Right ventricle myocardium inferior (tissue), 1 donor: ENCODE measurements at places on chromosomes 6 and 20. TPM values are rescaled to one million over a fixed set of nuclear protein-coding genes. Genes with fewer than 3 reads are reported as not detected.

DNA sequence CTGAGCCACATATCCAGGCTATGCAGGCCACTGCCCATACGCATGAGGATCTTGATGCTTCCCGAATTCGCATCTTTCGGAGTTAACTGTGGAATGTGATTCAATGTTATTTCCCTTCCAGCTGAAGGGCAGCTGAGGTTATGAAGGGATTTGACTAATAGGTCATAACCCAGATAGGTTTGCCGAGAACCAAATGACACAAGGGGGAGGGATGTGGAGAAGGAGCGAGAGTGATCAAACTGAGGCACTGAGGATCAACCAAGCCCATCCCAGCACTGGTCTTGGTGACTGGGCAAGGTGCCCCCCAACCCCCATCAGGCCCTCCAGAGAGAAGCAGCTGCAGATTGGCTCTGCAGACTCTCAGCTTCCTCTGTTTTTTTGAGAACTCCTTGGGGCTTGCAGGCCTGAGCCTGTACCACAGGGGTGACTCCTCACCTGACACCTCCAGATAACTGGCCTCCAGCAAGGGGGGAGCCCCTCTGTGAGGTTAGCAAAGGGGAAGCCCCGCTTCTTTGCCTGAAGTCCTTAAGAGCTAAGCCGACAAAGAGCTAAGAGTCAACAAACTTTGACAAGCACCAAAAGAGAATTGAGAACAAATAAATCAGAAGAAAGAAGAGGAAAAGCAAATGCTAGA is 185.9 kb downstream of the PDE7B start:
- no peak for DNase-seq

- no peak for DNase-seq
Observed at GRCh38 chr20:61082720-61083119, 169.3 kb upstream of the CDH4 start.

DNA sequence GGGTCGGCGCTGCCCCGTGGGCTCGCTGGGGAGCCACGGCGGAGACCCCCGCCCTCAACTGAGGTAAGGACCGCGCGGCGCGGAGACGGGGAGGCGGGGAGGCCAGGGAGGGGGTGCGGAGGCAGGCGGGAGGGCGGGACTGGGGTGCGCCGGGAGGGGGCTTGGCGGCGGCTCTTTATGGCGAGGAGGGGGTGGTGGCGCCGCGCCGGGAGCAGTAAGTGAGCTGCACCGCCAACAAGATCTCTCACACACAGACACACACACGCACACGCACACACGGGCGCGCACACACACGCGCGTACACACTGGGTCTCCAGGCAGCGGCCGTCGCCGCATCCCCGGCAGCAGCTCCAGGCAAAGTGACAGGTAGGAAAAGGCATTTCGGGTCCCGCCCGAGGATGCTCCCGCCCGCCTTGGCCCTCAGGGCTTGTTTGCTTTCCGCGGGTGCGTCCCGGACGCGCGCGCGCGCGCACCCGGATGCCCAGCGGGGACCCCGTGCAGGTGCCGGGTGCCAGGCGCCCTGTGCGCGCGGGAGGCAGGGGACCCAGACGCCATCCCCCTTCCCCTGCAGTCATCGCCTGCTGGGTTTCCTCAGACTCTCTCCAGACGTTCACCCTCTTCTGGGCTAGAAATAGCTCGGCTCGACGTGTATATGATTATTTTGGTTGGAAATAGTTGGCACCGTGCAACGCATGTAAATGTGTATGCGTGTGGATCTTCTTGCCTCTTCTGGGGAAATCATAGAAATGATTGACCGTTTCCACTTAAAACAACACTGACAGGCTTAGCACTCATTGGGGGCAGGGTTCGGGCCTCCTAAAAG is at the start of gene PLCB4:
TSS of gene PLCB4 (plus strand) at position 247 of the 823 bp plus-strand sequence. CDS start 238,728 bp downstream, outside the sequence.
- DNase-seq, result peak; percentile 76

- DNase-seq, result no peak
Observed at GRCh38 chr6:45480752-45481415, 103.2 kb upstream of the SUPT3H start.

GRCh38 chr20:37947943-37948342 is 45.0 kb downstream of the VSTM2L start:
- no peak for DNase-seq

DNA sequence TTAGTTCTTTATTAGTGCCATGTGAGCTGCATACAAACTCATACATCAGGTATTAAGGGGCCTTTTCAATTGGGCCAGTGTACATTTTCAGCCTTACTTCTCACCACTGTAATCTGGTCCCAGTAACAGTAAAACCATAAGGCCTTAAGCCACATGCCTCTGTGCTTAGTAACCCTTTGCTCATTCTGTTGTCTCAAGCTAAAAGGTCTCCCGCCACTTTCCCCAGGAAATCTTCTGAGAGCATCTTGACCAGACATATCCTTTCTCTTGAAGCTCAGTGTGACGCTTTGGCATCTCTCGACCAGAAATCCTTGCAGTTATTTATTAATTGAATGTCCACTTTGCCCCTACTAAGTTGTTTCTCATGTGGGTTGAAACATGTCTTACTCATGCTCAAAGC is 68.0 kb downstream of the CYP39A1 start:
- no peak for DNase-seq

- DNase-seq, result no peak
Observed at GRCh38 chr20:52291109-52291508, 99.5 kb upstream of the ZFP64 start.

DNA sequence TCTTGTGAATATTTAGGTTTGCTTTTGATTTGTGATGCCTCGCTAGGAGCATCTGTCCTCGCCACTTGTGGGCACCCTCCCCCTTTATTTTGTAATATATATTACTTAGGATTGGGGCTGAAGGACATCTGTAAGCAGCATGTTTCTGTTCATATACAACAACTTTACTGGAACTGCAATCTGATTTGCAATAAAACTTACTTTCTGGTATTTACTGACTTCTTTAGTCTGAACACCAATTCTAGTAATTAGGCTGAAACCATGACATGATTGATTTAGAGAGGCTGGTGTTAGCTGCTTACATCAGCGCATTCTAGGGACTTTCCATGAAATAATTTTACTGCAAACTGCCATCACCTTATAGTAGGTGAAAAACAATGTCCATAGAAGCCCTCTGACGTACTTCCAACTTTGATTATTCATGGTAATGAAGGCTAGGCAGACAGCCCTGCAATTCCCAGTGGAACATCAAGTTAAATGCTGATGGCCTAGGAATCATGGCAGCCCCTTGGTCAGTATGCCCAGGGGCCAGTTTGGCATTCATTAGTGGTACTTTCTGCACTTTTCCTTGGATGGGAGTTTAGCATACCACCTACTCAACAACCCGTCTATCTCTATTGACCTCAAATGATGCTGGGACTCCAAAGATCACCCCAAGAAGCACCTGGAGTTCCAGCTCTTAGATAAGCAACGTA is 132.9 kb upstream of the MCHR2 start:
- DNase-seq, result no peak

DNA sequence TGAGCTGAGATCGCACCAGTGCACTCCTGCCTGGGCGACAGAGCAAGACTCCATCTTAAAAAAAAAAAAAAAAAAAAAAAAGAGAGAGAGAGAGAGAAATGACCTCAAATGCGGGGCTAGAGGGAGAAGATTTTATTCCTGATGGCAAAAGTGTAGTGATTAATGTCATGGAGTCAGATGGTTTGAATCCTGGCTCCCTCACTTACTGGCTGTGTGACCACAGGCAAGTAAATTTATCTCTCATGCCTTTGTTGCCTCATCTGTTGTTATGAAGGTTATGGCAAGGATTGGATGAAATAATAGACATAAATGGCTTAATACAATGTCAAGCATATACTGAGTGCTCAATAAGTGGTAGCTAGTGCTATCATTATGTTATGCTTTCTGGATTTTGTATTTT is 29.3 kb downstream of the RIN2 start:
- DNase-seq, result no peak

DNA sequence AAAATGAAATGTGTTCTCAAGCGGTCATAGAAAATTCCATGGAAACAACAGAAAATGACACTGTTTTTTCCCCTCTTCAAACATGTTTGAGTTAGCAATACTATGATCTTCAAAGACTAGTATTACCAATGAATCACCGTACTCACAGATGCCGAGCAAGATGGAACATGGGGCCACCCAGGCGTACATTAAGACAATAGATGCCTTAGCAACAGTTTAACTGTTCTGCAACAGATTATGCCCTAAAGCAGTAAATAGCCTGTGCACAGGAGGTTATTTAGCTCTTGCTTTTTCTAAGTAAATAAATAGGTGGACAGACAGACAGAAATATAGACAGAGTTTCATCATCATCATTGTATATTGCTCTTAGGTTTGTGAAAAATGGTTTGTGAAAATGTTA is 284.0 kb upstream of the DEFB112 start:
- no peak for DNase-seq

DNA sequence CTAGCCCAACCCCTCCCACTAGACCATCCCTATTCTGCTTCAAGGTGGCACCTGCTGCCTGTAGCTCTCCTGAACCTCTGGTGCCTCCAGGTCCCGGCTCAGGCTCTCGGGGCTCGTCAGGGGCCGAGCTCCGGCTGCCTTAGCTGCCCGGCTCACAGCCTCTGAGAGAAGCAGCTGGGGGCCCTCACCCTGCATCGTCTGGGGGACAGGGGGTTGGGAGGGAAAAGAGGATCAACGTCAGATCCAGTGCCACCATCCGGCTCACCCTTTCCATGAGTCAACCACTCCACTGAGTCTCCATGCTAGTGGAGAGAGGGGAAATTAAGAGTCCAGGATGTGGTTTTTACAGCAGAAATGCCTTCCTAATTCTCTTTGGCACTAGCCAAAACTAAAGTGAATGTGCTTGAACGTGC is 13.0 kb downstream of the BAG6 start:
- DNase-seq, result no peak

GRCh38 chr6:138455746-138456400 is 43.4 kb downstream of the NHSL1 start:
- no peak for DNase-seq

DNA sequence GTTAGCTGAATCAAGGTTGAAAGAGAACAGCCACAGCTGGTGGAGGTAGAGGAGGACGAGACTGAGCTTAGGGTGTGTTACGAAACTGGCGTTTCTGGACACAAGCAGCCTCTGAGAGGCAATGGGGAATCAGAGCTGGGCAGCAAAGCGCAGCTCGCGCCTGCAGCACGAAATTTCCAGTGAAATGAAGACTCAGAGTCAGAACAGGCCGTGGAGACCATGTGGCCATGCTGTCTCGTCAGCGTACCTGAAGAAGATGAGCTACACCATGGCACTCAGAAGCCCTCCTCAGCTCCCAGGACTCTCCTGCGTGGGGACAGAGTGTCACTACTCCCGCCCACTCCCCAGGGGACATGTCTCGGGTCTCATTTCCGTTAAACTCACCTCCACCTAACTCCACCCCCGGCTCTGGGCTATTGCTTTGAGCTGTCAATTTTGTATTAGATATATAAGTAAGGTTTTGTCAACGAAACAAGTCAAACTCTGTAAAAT is 256.9 kb downstream of the ERMARD start:
- DNase-seq, result no peak

DNA sequence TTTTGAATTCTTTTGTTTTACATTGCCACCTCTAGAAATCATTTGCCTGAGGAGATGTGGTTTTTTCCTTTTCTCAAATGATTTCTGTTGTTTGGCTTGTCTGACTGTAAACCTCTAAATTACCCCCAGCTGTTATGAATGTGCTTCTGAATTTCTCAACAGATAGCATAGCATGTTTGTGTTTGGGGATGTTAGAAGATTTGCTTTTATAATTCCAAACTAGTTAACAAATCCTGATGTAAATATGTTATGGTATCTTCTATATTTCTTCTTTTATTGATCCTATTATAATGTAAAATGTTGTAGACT is 31.6 kb upstream of the EZR start:
- no peak for DNase-seq

DNA sequence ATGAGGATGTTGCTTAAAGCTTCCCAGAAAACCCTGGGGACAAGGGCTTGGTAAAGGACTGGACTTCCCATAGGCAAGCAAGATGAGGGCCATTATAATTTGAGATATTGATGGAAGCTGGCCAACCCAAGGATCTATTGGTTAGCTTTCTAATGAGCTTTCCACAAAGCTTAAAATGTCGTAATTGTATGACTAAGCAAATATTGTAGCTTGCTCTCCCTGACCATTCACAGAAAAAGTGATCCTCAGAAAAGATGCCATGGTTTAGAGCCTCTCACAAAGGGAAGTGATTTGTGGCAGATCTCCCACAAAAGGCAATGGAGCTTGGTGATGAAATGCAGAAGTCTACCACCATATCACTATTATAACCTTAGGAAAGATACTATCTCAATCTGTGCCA is 13.6 kb downstream of the IL17F start:
- no peak for DNase-seq

GRCh38 chr6:8825726-8826125 is 390.4 kb upstream of the SLC35B3 start:
- DNase-seq, result no peak

- no peak for DNase-seq
Observed at GRCh38 chr6:24157886-24158285, 31.9 kb downstream of the NRSN1 start.

The BEND6 gene
- total RNA-seq, result 0.30 TPM

The HFE gene
- 5.3 TPM for total RNA-seq

The ENTPD6 gene
- total RNA-seq, result 132 TPM

The RAB44 gene
- total RNA-seq, result 0.08 TPM

The TINAG gene
- total RNA-seq, result not detected
